Daoy (cell line): ENCODE measurements at places on chromosomes 11 and 22.

DNA sequence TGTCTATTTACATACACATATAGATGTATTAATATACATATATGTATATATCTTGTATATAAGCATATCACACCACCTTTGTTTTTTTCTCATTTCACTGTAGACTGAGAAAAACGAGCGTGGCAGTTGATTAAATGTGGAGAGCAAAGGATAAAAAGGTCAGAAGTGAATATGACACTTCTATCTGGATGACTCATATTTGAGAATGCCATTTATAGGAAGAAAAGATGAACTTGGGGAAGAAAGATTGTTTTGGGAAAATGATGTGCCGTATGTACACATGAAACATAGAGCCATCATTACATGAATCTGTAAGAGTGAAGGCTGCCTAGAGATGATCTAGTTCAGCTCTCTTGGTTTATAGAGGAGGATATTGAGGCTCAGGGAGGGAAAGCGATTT lies 28.7 kb downstream of the AMOTL1 start:
- no peak for DNase-seq

GRCh38 chr22:30283342-30283741 lies 6.0 kb downstream of the CASTOR1 start:
- DNase-seq: no peak

DNA sequence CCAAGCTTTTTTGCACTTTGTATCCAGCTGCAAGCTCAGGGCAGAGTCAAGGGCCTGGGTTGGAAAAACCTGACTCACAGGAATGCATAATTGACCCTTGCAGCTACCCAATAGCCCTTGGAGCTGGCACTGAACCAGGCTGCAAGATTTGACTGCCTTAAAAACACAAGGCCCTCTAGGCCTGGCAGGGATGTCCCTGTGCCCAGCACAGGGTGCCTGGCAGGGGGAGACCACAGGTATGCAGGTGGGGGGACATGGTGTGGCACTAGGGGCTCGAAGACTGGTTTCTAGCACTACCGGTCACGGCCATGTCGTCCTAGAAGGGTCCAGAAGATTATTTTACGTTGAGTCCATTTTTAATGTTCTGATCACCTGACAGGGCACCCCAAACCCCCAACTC lies 30.2 kb downstream of the SBF1 start:
- DNase-seq: peak; percentile 31

GRCh38 chr11:19828382-19829108 lies 115.9 kb downstream of the NAV2 start:
- DNase-seq: no peak

DNA sequence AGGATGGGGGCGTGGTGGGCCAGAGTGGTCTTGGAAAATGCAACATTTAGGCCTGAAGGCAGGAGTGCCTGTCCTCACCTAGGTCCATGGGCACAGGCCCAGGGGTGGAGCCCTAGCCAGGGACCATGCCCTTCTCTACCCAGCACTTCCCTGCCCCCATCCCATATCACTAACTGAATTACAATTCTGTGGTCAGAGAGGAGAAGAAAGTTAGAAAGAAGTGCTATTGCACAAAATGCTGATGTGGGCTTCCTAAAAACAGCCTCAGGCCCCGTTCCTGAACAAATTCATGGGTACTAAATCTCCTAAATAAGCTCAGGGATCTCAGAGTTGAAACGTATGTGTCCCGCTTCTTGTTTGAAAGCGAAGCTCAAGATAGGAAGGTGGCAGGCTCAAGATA lies 3.5 kb upstream of the ASRGL1 start:
- DNase-seq: no peak

GRCh38 chr11:113389272-113389671 lies 1.7 kb downstream of the ANKK1 start:
- no peak for DNase-seq

DNA sequence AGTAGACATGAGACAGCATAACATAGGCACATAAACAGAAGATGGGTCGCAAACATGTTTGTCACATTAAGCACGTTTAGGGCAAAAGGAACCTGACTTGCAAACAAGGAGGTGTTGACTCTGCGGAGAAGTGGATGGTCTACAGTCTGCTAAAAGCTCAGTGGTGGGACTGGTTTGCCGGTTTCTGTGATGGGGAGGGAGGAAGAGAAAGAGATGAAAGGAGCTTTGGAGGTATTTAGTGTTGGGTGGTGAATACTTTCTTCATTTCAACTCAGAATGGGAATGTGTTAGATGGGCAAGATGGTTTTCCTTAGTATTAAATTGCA lies 191.4 kb upstream of the SORL1-AS1 start:
- DNase-seq: no peak

DNA sequence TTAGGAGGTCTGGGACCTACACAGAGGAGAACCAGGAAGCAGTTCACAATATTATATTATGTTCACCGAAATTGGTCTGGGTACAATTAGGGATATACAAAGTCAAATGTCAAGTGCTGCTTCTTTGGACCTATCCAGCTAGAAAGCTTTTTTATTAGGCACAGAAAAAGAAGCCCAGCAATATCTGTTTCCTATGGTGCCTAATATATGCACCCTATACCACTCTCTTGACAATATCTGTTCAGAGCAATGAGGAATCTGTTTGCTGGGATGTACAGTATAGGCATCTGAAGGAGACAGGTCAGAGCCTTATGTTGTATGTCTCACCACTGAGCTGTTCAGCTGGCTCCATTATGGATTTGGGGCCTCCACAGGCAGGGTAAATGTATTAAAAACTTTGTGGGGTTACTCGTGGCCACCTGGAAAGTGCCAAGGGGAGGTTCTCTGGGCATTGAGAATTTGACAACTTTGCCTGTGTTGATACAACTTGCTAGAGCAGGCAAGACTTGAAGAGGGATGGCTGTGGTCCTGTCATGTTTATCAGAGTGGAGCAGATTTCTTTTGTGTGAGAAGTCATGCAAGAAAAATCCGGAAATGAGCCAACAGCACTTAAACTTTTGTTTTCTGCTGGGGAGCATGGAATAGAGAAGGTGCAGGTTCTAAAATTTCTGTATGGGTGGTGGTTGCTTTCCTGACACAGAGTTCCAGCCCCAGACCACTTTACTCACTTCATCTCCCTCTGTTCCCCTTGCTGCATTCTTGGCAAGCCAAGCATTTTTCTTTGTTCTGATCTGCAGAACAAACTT lies 10.1 kb downstream of the STIM1 start:
- DNase-seq: peak; percentile 58

DNA sequence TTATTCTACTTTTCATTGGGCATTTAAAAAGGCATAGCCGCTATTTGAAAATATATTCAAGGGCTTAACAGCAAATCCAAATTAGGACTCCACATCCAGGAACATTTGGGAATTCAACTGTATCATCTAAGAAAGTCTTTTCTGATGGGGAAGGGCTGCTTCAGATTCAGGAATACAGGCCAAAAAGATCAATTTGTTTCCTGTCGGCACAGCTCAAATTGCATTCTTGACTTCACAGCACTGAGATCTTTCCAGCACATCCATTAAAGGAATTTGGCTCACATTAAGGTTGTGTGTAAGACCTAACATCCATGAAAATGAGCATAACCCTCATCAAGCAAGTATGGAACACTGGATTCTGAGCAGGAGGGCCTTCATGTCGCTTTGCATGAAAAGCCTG lies 1169.5 kb upstream of the CCDC90B start:
- no peak for DNase-seq

DNA sequence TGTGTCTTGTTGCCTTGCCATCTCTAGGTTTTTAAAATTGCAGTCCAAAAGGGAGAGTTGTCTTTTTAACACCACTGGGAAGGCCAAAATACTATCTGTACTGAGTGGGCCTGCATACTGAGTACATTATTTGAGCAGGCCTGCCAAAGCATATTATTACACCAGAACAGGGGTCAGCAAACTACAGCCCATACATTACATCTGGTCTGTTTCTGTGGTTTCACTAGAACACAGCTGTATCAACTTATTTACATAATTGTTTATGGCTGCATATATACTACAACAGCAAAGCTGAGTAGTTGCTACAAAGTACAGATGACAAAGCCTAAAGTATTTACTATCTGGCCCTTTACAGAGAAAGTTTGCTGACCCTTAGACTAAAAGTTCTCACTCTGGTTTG lies 74.0 kb downstream of the USP35 start:
- no peak for DNase-seq

DNA sequence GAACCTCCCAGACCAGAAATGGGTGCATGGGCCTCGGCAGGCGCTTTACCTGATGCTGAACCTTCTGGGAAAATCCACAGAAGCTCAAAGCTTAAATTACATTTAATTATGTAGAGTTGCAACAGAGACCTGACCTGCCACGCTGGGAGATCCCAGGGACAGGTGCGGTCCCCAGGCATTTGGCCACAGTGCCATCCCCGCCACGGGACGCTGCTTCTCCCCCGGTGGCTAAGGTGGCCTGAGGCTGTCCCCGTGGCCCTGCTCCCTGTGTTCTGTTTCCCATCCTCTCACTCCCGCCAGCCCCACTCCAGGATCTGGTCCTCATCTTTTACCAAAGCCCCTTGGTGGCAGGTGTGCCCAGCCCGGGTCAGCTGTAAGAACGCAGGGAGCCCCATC lies 39.6 kb downstream of the GRAMD4 start:
- no peak for DNase-seq

- no peak for DNase-seq
These were observed 552.8 kb downstream of the BRD1 start for GRCh38 chr22:49274754-49275380.

- peak; percentile 41 for DNase-seq
These were observed 997 bp downstream of the UBE2L3 start for GRCh38 chr22:21568347-21569075.

GRCh38 chr22:24060375-24060788 lies 49.3 kb downstream of the CABIN1 start:
- DNase-seq: peak; percentile 85

DNA sequence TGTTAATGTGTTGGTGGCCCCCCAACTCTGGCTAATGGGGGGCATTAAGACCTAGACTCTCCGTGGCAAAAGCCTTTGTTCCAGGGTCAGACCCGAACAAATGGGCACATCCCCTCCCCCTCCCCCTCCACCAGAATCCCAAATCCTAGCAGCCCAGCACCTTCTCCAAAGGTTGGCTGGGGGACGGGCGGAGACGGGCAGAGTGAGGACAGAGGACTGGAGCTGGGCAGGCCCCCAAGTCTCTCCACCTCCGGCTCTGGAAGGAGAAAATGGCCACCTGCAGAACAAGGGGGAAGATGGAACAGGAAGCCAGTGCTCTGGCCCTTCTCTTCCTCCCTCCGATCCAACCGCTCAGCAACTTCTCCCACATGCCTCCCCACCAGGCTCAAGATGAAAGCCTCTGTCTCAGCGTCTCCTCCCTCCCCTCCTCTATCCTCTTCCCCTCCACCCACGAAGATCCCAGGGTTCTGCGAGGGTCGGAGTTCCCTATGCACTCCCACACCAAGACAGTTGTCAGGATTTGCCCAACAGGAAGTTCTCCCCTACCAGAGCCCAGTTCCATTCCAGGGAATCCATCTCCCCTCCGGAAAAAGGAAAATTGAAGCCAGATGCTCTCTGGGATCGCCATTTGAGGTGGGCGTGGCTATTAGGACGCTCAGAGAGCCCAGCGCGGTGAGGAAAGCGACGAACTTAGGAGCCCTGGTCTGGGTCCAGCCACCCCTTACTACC lies 20.1 kb downstream of the ADA2 start:
- peak; percentile 18 for DNase-seq

DNA sequence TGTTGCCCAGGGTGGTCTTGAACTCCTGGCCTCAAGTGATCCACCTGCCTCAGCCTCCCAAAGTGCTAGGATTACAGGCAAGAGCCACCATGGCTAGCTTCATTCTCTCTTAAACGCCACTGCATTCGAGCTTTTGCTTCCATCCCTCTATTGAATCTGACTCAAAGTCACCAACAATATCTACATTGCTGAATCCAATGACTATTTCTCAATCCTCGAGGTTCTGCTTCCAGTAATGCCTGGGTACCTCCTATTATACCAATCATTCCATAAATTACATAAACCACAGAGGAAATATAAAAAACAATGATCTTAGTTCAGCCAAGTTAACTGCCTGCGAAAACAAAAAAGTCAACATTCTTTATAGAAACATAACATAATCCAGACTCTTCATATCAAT lies 11.9 kb upstream of the NXF1 start:
- no peak for DNase-seq

GRCh38 chr11:78748918-78749690 lies 174.4 kb upstream of the NARS2 start:
- no peak for DNase-seq

DNA sequence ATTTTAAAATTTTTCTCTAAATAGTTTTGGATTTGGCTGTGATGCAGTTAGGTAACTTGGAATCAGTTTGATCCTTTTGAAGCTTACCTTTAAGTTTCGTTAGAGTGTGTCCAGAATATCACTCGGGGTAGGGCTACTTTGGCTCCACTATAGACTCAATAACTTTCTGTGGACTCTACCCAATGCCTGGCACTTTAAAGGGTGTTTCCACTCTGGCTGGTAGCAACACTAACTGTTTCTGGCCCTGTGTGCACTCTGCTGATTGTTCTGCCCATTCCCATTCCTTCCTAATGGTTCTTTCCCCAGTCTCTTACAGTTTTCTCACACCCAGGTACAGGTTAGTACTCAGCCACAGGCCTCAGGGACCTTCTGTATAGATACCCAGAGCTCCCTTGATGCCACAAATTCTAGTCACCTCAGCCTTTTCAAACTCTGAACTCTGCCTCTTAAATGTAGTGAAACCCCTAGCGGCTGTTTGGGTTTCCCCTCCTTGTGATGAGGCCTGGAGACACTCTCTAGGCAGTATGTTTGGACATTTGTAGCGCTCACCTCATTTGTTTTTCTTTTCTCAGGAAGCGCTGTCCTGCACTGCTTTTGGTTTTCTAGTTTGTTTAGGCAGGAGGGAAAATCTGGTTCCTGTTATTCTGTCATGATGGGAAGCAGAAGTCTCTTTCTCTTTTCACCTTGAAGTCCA lies 16.8 kb downstream of the CUL5 start:
- no peak for DNase-seq

DNA sequence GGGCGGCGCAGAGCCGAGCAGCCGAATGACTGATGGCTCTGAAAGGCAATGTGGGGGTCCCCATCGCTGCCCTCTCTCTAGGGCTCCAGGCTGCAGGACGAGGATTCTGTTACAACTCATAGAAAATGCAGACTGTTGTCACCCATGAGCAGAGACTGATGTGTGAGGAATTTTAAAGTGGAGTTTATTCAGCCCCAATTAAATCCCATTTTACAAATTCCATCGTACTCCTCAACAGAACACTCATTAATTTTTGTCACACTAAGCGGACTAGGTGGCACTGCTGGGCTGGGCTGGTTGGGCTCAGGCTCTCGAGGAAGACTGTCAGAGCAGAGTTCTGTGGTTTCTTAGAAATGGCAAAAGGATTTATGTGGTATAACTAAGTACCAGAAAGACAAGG lies 102.6 kb upstream of the SPON1 start:
- DNase-seq: no peak

GRCh38 chr11:12185914-12186313 lies 75.5 kb downstream of the MICAL2 start:
- peak; percentile 94 for DNase-seq

- DNase-seq: no peak
These were observed 31.4 kb upstream of the LRRC10B start for GRCh38 chr11:61477126-61477525.

DNA sequence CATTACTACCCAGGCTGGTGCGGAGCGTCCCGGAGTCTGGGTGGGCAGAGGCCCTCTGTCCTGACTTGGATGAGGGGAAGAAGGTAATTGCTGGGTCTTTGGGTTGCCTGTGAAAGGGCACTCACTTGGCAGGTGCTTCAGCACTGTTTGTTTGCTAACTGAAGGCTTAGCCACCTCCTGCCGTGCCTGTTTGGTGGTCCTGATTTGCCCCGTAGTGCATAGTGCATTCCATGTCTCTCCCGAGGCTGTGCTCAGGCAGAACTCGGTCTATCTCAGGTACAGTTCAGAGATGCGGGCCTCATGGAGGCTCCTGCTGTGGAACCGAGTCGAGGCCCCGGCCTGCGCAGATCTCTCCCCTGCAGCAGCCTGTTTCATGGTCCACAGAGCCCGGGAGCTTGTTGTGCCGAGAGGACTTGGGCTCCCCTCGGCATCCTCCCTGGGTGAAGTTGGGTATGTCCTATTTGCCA lies 146.2 kb downstream of the TBC1D22A start:
- DNase-seq: no peak
